NCI-H1930 (cell line): ENCODE measurements at places on chromosomes 3 and 15.

DNA sequence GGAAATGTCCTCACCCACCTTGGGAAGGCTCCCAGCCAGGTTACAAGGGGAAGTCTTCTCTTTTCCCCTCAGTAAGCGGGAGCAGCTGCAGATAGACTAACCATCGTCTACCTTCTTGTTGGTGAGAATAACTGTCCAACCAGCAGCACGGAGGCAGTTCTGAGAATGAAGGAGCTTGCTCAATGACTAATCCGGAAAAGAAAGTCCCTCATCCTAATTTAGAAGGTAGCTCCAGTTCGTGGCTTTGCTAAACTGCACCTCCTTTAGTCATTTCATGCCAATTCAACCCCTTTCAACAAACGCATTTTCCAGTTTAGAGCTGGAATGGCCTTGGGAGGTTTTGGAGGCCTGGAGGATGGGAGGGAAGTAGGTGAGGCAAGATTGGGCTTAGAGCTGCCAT is 527.4 kb upstream of the PROK2 start:
- DNase-seq: no peak

GRCh38 chr3:13896473-13897154 is 16.7 kb upstream of the WNT7A start:
- DNase-seq: peak; percentile 45

DNA sequence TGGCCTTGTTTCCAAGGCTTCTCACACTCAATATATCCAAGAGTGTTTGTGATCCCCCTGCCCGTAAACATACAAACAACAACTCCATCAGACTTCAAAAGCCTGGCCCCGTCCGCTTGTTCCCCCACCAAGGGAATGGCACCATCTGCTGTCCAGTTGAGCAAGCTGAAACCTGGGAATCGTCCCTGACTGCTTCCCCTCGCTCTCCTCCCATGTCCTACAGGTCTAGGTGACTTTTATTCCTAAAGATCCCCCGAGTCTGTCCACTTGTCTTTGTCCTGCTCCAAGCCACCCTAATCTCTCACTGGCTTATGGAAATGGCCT is 27.9 kb upstream of the FAM174B start:
- DNase-seq: peak; percentile 10

DNA sequence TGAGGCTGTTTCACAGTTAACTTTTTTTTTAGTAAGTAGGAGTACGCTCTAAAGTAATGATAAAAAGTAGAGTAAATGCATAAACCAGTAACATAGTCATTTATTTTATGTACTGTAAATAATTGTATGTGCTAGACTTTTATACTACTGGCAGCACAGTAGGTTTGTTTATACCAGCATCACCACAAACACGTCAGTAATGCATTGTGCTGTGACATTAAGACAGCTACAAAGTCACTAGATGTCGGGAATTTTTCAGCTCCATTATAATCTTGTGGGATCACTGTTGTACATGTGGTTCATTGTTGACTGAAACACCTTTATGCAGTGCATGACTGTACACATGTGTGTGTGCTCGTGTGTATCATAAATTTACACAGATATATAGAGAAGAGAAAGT is 618.0 kb upstream of the ADAMTS9 start:
- DNase-seq: no peak

DNA sequence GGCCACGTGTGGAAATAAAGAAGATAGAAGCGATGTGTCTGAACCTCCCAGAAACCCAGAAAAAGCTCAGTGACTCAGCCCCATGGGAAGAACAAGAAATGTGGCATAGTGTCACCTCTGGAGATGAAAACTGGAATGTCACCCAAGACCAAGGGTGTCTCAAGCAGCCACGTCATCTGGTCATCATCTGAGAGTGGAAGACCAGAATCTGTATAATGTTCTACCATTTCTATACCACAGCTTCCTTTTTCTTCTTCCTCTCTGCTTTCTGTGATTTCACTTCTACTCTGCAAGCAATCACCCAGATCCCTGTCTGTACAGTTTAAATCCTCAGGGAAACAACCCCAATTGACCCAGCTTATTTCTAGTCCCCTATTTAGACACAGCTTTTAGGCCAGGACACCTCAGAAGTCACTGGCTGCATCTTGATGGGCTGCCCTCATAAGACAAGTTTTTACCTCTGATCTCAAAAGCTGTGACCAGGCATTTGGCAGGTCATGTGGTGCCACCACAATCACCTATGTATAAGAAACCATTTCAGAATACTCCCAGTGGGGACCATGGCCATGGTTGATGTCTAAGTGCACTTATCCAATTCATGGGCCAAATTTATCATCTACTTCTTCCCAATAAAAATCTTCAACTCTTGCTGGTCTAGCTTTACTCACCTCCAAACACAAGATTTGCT is 278.5 kb upstream of the UMPS start:
- no peak for DNase-seq

- no peak for DNase-seq
Observed at GRCh38 chr3:49410066-49410845, 1.5 kb downstream of the RHOA start.

DNA sequence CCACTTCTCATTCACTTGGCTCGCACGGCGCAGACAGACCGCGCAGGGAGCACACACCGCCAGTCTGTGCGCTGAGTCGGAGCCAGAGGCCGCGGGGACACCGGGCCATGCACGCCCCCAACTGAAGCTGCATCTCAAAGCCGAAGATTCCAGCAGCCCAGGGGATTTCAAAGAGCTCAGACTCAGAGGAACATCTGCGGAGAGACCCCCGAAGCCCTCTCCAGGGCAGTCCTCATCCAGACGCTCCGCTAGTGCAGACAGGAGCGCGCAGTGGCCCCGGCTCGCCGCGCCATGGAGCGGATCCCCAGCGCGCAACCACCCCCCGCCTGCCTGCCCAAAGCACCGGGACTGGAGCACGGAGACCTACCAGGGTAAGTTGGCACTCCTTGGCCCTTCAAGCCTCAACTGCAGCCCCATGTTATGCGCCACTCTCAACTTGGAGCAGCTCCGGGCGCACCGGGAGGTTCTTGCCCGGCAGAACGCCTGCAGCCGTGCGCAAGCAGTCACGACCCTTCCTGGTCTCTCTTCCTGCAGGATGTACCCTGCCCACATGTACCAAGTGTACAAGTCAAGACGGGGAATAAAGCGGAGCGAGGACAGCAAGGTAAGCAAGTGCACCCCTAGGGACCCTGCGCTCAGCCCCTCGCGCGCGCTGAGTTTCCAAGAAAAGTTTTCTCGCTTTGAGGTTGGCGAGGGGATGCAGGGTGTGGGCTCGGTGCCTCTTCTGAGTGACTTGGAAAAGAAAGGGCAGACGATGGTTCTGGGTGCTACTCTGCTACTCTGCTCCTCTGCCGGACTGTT is at the start of gene BHLHE40:
BHLHE40 (plus strand) TSS at position 10 of the 801 bp plus-strand sequence; CDS start at position 292, 282 bp downstream.
- DNase-seq: no peak

GRCh38 chr15:25858952-25859760 is 4.0 kb downstream of the ATP10A start:
- no peak for DNase-seq

DNA sequence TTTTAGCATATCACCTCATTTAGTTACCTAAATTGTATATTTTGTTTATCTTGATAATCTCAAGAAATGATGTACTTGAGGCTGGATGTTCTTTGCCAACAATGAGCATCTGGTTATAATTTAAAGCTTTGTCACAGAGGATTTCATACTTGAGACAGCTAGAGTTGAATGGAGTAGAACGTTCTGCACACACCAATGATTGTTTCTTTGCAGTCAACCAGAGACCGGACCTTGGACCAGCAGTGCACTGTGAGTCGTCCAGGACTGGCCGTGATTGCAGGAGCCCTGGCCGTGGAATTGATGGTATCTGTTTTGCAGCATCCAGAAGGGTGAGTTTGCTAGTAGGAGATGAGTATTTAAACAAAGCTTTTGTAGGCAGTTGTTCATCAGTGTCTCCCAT is 90.4 kb downstream of the ATG7 start:
- no peak for DNase-seq

GRCh38 chr3:9721015-9721699 is 10.4 kb upstream of the BRPF1 start:
- no peak for DNase-seq

DNA sequence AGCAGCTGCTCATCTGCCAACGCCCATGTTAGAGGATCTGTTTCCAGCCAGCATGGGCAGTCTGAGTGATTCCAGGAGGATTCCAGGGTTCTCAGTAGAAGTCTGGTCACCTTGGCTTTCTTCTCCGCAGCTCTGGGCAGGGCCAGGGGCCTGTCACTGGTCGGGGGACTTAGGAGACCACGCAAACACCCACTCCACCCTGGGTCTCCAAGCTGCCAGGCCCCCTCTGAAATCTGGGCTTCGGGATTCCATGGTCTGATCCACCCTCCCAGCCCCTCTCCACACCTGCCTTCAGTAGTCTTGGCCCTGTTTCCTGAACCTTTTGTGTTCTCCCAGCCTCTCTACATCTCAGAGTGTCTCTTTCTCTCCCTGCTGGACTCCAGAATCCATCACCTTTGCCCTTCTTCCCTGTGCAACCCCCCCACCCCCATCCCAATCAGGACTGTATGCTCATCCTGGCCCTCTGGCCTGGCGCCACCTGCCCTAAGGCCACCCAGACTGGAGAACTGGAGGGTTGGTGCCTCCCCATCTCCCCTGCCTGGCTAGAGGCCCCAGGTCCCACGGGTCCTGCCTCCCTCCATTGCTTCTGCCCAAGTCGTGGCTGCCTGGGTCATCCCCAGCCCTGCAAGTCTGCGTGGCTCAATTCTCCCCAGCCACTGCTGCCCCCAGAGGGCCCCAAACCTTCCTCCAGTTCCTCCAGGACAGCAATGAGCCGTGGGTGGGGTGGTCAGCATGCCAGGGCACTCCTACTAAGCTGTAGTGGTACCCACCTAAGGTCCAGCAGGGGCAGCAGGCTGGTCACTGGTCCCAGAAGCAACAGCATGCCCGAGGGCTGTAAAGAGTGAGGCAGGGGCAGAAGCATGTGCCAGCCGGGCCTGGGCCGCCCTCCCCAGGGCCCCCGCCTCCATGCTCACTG is 102.8 kb downstream of the TBC1D2B start:
- no peak for DNase-seq

DNA sequence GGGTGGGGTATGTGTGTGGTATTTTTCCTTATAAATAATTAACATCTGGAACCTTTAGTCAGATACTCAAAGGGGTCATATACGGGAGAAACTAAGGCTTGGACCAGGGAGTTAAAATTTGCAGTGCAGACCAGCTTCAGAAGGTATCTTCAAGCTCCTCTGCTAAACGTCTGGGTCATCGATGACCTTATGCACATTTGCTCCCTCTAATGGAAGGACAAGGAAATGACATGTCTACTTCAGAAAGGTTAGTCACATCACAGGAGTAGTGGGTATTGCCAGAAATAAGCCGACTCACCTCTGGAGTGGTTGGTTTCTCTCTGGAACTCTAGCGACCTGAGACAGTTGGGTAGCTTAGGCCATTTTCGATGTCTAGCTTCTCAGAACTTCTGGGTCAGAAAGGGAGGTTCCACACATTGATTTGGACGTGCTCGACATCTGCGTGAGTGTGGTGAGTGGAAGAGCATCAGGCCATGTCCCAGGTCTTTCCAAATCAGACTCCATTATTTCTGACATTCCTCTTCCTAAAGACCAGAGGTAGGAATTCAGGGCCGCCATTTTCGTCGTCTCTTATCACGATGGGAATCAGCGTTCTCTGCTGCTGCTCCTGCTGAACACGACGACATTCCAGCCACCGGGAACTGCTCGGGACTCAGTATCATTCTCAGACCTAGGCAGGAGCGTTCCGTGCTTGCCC is 31.8 kb upstream of the RASA2 start:
- DNase-seq: peak; percentile 46

DNA sequence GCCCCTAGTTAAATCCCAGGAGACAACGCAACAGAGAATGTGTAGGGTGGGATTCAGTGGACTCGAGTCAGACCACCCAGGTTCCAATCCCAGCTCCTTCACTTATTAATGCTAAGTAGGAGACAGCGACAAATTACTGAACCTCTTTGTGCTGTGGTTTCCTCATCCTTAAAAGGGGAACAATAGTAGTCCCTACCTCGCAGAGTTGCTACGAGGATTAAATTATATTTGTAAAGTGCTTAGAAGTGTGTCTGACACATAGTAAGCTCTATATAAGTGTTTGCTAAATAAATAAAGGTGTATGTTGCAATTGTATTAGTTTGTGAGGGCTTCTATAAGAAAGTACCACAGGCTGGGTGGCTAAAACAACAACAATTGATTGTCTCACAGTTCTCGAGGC is 58.0 kb upstream of the PPARG start:
- DNase-seq: no peak

DNA sequence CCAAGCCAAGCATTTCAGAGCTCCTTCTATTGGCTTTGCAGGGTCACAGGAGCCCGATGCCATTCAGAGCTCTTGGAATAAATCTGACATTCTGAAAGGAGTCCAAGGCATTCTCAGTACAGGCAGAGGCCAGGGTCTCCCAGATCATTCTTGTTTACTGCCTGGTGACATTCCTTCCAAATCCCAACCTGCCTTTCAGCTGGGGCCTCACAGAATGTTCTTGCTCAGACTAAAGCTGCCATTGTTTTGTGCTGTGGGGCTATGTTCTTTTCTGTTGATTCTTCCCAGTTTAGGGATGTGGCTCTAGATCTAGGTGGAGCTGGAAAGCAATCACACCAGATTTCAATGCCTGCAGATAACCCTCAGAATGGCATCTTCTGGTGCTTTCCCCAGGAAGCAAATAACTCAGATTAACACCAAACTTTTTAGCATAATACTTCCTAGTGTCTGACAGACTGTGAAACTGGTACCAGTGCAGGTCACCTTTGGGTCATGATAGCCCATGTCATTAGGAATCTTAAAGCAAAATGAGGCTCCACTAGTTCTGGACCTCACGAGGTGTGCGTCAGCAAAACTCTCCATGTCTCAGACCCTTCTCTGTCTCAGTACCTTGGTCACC is 166.9 kb downstream of the CHST2 start:
- DNase-seq: no peak

DNA sequence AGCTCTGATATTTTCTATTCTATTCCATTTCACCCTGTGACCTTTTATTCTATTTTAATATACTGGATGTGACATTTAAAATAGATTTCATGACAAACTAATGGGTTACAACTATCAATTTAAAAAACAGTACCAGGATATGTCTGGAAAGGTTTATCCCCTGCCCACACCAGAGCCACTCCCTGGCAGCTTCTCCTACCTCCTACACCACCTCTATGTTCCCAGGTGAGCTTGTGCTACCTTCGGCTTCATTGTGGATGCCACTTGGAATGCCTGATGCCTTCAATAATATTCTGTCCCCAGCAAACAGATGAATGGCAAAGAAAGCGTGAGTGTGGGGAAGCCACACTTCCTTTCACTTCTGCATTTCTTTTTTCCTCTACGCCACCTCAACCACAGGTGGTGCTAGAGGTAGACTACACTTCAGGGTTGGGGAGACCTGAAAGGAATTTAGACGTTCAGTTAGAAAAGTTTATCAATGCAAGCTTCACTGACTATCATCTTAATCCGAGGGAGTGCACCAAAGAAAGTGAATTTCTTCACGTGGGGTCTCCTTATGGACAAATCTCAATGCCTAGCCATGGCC is 213.0 kb downstream of the SSR3 start:
- no peak for DNase-seq
